ENCODE measurements at places on chromosomes 4 and X.

DNA sequence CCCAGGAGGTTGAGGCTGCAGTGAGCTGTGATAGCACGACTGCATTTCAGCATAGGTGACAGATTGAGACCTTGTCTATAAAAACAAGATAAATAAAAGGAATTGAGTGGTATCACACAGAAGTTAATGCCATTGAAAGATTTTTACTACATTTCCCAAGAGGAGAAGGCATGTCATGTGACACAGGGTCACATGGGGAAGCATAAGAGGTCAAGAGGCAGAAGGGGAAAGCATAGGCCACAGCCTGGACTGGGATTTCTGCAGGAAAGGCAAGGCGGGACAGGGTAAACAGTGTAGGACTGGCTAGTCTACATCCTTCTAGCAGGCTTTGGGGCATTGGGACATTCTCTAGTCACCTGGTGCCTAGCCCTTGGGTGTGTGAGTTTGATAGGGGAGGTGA is 88.6 kb downstream of the PDGFRA start:
- no peak for DNase-seq

GRCh38 chrX:130805903-130806302 is 97.1 kb downstream of the ENOX2 start:
- DNase-seq = no peak

DNA sequence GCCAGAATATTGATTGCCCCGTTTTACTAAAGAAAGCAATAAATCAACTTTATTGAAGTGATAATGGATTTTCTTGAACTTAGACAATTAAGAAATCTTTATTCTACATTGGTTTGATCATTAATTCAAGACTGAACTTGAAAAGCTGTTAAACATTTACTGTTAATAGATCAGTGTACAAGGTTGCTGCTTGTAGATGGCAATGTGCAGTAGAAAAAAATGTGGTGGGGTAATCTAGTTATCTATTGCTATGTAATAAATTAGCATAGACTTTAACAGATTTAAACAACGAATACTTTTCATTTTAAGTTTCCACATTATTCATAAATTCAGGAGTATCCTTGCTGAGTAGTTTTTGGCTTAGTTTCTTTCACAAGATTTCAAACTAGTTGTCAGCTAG is 612.5 kb downstream of the ACTRT1 start:
- no peak for DNase-seq

DNA sequence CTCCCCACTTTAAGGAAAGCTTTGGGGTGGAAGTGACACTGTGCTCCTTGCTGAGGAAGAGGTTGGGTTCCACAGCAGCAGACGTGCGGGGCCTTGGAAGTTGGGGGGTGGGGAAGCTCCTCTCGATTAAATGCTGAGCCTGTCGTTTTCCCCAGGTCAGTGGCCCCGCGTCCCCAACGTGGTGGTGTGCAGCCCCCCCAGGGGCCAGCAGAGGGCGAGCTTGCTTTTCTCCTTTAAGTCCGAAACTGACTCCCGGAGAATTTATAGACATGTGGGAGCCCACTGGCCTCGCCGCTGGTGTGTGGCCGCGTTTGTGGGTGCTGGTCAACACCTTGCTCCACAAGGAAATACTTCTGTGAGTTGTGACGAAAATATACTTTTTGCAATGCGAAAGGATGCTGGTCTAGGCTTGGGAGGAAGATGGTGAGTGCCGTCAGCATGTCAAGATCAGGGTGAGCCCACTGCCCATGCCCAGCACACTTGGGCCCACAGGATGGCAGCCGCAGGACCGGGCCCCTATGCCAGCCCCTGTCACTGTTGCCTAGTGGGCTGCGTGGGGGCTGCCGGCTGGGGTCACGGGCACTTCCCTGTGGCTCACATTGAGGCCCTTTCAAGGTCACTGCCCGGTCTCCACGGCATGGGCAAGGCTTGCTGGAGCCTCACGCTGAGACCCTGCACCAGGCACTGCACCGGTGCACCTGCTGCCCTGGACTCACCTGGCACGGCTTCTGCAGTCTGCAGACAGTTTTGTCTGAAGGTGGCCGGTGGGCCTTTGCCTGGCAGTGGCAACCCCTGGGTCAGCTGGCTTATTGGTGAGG is 9.4 kb downstream of the UVSSA start:
- peak; percentile 1 for DNase-seq

- no peak for DNase-seq
Observed at GRCh38 chr4:64340218-64341110, 68.8 kb downstream of the TECRL start.

DNA sequence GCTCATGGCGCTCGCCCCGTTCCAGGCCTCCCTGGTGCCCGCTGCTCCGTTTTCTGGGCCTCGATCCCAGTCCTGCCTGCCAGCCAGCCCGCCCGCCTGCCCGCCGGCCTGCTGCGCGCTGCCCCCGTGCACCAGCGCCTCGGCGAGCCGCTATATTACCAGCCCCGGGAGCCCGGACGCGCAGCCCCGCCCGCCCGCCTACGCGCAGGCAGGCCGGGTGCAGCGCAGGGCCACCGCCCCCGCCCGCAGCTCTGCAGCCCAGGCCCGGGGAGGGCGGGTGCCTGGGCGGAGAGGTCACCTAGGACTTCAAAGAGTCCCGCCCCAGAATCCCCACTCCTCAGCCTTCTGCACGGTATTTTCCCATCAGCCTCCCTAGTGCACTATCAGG is at the start of gene MAOB:
Gene MAOB (minus strand): TSS at position 157 of the 388 bp plus-strand sequence. CDS start 151 bp downstream, at position 6.
- DNase-seq = no peak

DNA sequence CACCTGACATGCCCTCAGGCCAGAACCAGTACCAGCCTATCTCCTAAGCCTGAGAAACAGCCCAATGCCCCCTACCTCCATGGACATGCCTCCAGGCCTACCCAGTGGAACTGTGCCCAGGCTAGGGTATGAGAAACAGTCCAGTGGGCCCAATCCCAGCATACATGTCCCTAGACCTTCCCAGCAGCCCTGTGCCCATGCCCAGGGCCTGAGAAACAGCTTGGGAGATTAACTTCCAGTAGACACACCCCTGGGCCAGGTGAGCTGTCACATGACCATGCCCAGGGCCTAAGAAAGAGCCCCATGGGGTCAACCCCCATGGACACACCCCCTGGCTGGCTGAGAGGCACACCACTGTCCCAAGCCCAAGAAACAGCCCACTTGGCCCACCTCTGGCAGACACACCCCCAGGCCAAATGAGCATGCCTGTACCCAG is 78.8 kb downstream of the CBR4 start:
- no peak for DNase-seq

DNA sequence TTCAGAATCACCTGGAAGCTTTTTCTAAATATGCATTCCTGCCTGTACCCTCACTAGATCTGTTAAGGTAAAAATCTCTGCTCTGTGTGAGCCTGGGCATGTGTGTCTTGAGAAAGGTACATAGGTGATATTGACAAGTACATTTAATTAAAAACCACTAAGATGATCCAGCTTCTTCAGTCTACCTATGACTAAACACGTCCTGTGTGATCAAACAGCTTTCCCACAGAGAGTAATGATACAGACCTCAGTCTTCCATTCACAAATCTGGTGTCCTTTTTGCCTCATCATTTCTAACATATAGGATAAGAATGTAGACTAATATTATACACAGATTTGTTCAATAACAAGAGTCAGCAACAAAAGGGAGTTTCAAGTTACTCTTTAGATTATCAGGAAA is 42.6 kb downstream of the GALNT7 start:
- no peak for DNase-seq

DNA sequence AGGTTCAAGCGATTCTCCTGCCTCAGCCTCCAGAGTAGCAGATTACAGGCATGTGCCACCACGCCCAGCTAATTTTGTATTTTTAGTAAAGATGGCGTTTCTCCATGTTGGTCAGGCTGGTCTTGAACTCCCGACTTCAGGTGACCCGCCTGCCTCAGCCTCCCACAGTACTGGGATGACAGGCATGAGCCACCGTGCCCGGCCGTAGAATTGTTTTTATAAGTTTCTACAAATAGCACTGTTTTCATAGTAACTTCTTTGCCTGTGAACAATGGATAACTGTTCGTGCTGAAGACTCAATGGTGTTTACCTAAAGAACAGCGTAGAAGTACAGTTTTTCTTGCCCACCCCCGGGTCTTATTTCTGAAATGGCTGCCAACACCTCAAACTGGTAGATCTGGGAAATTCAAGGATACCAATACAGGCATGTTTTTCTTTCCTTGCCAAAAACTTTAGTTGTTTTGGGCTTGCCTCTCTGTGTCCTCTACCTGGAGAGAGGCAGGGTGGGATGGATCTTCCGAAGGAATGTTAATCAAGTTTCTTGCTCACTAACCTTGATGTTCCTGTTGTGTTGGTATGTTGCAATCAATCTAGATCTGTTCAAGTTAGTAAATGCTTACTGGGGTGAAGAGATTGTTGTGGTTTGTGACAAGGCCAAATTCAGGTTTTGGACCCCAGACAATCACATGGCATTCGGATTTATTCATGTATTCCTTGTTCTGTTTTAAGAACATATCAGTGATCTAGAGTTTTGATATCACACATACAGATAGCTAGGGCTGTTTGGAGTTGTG is 2.8 kb upstream of the RUFY3 start:
- DNase-seq = no peak

GRCh38 chrX:119759248-119759766 is 919 bp downstream of the SOWAHD start:
- no peak for DNase-seq

DNA sequence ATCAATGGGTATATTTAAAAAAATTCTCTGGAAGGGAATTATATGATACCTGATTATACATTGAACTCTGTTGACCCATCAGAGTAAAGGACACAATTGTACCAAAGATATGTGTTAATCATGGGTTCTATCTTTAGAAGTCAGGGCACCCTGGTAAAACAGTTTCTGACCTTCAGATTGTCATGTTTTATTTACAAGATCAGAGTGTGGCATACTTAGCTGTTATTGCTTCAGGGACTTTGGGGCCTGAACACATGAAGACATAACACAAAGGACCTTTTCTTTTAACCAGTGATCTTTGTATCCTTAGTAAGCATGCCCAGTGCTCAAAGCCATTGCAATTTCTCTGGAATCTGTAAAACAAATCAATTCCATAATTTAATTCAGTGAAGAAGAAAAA is 204.8 kb upstream of the RPS6KA3 start:
- no peak for DNase-seq

GRCh38 chr4:162952232-162952631 is 214.5 kb downstream of the NAF1 start:
- DNase-seq = no peak

DNA sequence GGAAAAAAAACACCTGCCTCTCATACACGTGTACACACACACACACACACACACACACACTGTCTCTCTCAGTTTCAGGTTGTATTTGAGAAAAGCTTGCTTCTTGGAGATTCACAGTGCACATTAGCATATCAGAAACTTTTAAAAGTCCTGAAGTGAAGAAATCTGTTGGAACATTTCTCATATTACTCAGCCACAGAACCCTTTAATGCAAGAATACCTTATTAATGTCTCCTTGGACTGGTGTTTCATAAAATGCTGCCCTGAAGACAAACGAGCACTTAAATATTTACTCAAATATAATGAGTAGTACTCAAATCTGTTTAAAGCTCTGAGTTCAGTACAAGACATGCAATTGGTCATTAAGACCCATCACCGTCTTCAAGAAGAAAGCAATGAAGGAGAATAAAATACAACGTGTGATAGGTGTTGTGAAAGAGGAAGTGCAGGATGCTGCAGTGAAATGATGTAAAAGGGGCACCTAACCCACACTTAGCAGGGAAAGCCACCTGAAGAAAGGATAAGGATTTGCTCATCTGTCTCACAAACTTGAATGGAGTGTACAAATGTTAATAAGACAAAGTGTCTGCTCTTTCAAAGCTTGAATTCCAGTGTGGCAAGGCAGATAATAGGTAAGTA is 57.0 kb downstream of the DCLK2 start:
- DNase-seq = peak; percentile 7

All from DMS79 treated with DMSO at 0.1 percent for 48 hours (cell line).